ENCODE measurements at places on chromosomes 12 and 14.

DNA sequence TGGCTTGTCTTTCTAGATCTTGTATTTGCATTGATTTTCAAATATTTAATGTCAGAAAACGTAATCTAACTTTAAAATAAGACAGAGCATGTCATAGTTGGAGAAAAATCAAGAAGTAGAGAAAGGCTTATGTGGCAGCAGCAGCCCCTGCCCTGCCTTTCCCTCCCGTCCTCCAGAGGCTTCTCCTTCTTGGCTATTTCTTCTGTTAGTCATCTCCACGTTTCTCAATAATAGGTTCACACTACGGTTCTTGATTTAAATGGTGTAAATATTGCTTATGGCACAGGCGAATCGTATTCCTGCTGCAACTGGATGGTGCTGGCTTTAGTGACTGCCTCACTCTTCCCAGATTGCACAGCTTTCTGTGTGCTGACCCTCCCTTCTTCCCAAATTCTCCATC is 42.8 kb downstream of the SLC8B1 start:
- DNase-seq, result no peak

DNA sequence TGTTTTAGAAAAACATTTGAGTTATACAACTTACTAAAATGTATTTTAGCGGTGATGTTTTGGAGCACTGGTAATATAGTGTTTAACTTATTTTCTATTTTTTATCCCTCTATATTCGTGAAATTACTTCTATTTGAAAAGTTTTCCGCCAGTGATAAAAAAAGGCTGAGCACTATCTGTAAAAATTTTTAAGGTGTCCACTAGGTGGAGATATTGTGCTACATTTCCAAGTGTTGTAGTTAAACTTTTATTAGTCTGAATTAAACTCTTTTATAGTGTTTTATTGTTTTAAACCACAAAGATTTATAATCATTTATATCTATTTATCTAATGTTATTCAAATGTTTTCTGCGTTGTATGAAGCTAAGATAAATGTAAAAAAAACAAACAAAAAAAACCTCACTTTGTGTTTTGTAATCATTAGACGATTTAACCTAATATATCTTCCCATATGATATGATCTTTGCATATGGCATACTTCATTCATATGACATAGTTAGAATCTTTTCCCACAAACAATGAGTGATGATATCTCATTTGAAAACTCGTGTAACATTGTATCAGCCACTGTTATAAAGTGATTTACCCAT is 11.8 kb downstream of the ALG10B start:
- peak; percentile 41 for DNase-seq

GRCh38 chr14:47471075-47471474 is 204.3 kb downstream of the MDGA2 start:
- no peak for DNase-seq

GRCh38 chr12:18207266-18207665 is 54.1 kb upstream of the PIK3C2G start:
- DNase-seq, result no peak

DNA sequence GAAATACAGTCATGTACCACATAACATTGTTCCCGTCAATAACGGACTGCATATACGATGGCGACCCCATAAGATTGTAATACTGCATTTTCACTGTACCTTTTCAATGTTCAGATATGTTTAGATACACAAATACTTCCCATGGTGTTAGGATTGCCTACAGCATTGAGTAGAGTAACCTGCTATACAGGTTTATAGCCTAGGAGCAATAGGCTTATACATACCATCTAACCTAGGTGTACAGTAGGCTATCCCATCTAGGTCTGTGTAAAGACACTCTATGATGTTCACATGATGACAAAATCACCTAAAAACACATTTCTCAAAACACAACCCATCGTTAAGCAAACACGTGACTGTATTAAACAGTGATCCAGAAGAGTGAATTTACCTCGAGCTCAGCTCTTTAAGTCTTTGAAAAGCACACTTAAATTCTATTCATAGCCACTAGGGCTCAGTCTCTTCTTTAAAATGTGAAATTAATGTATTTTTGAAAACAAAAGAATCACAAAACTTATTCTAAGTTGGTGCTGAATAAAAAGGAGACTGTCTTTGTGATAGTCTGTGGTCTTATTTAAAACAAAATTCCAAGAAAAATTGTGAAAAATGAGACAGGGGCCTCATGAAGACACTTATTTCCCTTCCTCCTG is 239.1 kb upstream of the ARID2 start:
- DNase-seq, result no peak

- no peak for DNase-seq
Observed at GRCh38 chr14:44803239-44803905, 158.4 kb downstream of the KLHL28 start.

GRCh38 chr12:124147575-124147974 is 147.3 kb upstream of the RFLNA start:
- DNase-seq, result no peak

DNA sequence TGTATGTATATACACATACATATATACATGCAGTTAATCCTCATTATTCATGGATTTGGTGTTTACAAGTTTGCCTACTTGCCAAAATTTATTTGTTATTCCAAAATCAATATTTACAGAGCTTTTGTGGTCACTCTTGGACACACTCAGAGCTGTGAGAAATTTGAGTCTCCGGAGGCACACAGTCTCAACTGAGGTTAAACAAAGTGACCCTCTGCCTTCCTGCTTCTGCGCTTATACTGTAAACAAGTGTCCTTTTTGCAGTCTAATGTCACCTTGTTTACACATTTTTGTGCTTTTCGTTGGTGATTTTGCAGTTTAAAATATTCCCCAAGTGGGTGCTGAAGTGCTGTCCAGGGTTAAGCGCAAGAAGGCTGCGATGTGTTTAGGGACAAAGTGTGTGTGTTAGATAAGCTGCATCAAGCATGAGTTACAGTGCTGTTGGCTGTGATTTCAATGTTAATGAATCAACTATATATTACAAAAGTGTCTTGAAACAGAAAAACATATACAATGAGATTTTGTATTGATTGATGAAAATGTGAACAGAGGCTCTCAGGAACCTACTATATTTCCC is 13.1 kb upstream of the LTA4H start:
- no peak for DNase-seq

- no peak for DNase-seq
Observed at GRCh38 chr12:132596016-132596415, 14.4 kb downstream of the LRCOL1 start.

DNA sequence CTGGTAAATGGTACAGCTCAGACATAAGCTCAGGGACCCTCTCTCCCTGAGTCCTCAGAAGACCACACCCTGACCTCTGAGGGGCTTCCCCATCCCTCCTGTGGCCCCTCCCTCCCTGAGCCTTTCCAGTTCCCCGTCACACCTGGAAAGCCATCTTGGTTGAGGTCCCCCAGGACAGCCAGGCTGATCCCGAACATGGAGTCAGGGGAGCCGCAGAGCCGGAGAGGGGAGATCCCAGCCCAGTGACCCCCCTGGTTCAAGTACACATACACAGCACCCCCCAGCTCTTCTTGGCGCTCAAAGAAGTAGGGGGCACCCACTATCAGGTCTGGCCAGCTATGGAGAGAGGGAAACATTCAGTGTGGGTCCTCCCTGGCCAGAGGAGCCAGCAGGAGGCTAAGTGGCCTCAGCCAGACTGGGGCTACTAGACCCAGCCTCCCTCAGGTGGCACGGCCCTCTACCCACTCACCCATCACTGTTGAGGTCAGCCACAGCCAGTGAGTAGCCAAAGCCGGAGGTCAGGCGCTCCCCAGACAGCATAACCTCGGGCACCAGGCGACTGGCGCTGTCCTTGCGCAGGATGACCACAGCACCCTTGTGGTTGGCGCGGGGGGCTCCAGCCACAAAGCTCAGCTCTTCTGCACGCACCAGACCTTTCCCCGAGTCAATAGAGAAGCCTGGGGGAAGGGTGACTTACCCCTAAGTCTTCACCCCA is 9.3 kb downstream of the ITGA7 start:
- DNase-seq, result no peak

DNA sequence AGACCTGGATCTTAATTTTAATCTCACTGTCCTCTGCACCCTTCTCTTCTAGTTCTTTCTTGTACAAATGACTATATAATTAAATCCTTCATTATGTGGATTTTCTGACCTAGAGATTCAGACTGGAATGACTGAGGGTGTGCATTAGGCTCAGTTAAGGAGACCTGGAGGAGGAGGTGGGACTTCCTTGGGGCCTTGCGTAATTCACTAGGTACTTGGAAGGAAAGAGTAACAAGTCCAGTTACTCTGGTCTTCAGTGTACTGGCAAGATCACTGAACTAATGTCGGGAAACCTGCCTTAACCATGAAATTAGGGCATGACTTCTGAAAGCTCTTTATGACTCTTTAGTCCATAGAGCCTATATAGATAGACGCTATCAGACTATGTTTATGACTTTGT is 441.4 kb downstream of the EGLN3 start:
- DNase-seq, result no peak

DNA sequence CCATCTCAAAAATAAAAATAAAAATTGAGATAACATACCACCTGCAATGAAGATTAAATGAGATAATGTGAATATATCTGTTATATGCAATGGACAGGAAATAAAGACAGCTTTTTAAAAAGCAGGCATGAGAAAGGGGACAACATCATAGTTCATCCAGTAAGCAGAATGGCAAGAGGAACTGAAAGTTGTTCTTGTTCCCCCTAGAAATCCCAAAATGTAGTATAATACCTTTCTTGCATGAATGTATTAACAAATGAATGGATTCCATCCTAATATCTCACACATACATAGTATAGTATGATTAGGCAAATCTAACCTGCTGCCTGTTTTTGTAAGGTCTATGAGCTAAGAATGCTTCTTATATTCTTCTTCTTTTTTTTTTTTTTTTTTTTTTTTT is 31.4 kb downstream of the FGD6 start:
- DNase-seq, result no peak

DNA sequence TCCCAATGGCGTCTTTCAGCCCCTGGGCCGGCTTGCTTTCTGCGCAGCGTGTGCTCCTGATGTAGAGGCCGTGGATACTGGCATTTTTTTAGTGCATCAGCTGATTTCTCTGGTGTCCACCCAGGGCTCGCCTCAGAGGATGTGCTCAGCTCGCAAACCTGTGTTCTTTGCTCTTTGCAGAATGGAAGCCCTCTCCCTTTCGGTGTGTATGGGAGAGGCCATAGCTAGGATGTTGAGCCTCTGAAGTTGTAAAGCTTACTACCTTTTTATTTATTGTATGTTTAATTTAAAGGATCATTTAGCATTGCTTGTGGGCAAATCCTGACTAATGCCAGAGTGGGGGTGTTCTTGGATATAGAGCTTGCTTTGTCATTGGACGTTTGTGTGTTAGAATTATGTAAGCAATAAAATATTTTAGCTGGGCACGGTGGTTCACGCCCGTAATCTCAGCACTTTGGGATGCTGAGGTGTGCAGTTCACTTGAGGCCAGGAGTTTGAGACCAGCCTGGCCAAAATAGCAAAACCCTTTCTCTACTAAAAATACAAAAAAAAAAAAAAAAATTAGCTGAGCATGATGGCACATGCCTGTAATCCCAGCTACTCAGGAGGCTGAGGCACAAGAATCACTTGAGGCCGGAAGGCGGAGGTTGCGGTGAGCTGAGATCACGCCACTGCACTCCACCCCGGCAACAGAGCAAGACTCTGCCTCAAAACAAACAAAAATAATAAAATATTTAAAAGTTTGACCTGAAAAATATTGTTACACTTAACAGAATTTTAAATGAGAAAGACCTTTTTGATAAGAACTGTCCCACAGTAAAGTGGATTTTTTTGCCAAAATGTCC is 52.6 kb upstream of the MMP17 start:
- DNase-seq, result no peak

GRCh38 chr12:51406859-51407258 is 15.7 kb upstream of the GALNT6 start:
- DNase-seq, result no peak

DNA sequence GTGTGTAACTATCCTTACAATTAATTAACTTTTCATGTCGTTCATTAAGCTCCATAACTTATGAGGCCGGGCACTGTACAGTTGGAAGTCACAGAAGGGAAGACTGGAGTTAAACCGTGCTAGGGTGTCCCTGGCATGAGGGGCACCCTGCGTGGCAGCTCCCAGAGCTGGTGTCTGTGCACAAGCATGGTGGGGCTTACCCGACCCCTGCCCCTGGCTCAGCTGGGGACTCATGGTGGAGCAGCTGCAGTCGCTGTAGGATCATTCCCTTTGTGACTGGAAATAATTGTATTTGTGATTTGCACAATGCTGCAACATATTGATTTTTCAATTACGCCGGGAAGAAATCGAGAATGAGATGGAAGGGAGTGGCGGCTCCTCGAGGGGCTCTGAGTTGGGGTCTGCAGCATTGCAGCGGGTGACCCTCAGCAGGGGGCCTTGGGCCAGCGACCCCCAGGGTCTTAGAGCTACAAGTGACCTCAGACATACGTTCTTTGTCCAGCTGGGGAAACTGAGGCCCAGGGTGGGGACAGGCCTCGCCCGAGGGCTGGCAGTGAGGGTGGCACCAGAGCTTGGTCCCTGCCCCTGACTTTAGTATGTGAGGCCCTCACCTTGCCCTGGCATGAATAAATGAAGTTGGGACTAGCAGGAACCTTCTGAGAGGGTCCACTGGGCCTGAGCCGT is 125.4 kb downstream of the KIF26A start:
- DNase-seq, result no peak

- DNase-seq, result no peak
Observed at GRCh38 chr12:75646329-75647210, 135.2 kb upstream of the KRR1 start.

GRCh38 chr12:67520606-67521005 is 127.9 kb upstream of the DYRK2 start:
- DNase-seq, result no peak

- DNase-seq, result no peak
Observed at GRCh38 chr12:29350080-29350479, 30.9 kb downstream of the ERGIC2 start.

DNA sequence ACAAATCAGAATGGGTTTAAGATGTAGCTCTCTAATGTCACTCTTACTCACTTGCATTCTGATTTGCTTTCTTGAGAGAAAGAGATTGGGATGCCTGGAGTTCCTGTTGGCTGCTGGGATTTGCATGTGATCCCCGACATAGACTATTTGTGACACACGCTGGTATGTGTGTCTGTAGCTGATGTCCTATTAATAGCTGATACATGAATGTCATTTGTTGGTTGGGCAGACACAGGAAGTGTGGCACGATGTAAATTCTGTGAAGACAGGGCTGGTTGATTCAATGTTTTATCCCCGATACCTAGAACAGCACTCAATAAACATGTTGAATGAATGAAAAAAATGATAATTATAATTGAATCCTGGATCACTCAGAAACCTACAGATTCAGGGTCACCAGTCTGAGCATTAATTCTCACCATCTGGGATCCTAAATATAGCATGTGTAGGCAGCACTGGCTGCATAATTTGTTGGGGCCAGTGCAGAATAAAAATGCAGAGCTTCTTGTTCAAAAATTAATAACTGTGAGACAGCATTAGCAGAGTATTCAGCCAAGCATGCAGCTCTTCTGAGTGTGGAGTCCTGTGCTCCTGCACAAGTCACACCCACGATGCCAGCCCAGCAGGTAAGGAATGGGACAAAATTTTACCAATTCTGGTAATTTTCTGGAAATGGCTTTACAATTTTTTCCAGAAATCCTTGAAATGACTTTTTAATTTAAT is 35.5 kb upstream of the SOCS2 start:
- no peak for DNase-seq

GRCh38 chr14:91047174-91047753 is 13.2 kb downstream of the RPS6KA5 start:
- no peak for DNase-seq

GRCh38 chr12:66144791-66145754 is 14.5 kb upstream of the LLPH start:
- DNase-seq, result no peak

All from CD4-positive, alpha-beta memory T cell (primary cell).